Hepatocyte (in vitro differentiated cells): ENCODE measurements at places on chromosomes 11 and 22.

DNA sequence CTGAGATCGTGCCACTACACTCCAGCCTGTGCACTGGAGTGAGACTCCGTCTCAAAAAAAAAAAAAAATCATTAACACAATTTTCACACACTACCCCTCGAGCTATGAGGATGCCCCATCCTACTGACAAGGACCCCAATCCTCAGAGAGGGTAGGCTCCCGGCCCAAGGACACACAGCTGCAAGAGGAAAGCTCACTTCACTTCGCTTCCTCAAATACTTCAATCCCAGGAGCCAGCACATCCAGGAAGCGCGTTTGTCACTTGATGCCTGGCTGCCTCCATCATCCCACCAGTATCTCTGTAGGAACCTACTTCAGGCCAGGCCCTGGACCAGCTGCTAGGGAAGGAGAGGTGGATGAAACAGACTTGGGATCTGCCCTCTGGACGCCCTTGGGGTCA lies 144.0 kb downstream of the CRYBB2 start:
- H3K27ac ChIP-seq = no peak overlapping the region
- no peak for DNase-seq
- no peaks in the 10 kb centered on the region for H3K4me1 ChIP-seq
- no peaks in the 10 kb centered on the region for H3K36me3 ChIP-seq
- H3K4me3 ChIP-seq = no peak overlapping the region
- H3K27me3 ChIP-seq = no peaks in the 10 kb centered on the region

GRCh38 chr11:69123593-69124545 lies 31.9 kb upstream of the SMIM38 start:
- no peak overlapping the region for H3K4me3 ChIP-seq
- no peaks in the 10 kb centered on the region for H3K27me3 ChIP-seq
- DNase-seq = no peak
- peaks cover 22% of the 10 kb centered on the region for H3K4me1 ChIP-seq

GRCh38 chr11:75631086-75631730 lies 37.6 kb downstream of the MAP6 start:
- H3K4me1 ChIP-seq = peaks cover 21% of the 10 kb centered on the region
- no peaks in the 10 kb centered on the region for H3K27me3 ChIP-seq
- no peak overlapping the region for H3K27ac ChIP-seq
- DNase-seq = no peak

DNA sequence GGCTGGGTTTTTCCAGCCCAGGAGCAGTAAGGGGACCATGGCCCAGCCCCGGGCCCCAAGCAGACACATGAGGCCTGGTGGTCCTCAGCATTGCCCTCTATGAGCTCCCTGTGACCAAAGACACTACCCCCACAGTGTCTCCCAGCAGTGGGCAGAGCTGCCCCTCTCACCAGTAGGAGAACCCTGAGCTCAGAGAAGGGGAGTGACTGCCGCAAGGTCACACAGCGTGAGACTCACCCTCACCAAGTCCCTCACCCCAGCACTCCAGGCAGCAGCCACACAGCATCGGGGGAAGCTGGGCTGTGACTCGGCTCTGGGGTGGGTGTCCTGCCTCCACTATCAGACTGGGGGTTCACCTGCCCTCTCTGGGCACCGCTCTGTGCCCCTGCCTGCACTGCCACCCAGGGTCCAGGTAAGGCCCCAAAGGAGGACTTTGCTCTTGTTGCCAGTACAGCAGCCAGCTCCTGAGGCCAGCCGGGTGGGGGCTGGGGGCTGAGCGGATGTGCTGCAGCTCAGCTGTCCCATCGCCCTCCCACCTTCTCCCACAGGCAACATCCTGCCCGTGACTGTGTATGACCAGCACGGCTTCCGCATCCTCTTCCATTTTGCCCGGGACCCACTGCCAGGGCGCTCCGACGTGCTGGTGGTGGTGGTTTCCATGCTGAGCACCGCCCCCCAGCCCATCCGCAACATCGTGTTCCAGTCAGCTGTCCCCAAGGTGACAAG lies 7.9 kb upstream of the SH3BP1 start:
- DNase-seq = no peak
- peak overlapping the region; percentile 95 for H3K27ac ChIP-seq
- no peaks in the 10 kb centered on the region for H3K36me3 ChIP-seq
- no peaks in the 10 kb centered on the region for H3K27me3 ChIP-seq
- H3K4me3 ChIP-seq = no peak overlapping the region
- peaks cover 58% of the 10 kb centered on the region for H3K4me1 ChIP-seq

GRCh38 chr22:41198027-41198580 lies 7.0 kb upstream of the L3MBTL2 start:
- H3K4me3 ChIP-seq = peak overlapping the region; percentile 91
- peak; percentile 23 for DNase-seq
- H3K4me1 ChIP-seq = peaks cover 7% of the 10 kb centered on the region
- H3K36me3 ChIP-seq = no peaks in the 10 kb centered on the region

DNA sequence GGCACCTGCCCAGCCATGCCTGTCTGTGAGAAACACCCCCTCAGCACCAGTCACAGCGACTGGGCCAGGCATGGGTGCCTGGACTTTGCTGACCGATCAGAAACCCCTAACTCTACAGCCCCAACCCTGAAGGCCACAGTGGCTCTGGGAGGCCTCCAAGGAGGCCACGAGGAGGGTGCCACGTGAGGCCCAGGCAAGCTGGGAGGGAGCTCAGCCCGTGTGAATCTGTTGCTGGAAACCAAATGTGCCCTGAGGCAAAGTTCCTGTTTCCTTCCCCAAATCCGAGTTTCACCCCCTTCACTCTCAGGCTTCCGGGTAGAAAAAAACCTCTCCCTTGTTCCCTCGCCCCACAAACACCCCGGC lies 1.3 kb downstream of the UNC93B1 start:
- no peaks in the 10 kb centered on the region for H3K27me3 ChIP-seq
- no peak for DNase-seq
- H3K4me1 ChIP-seq = no peaks in the 10 kb centered on the region

GRCh38 chr11:34606326-34607120 lies 14.4 kb upstream of the EHF start:
- H3K4me3 ChIP-seq = no peak overlapping the region
- no peaks in the 10 kb centered on the region for H3K36me3 ChIP-seq
- peaks cover 16% of the 10 kb centered on the region for H3K4me1 ChIP-seq
- no peak for DNase-seq
- no peak overlapping the region for H3K27ac ChIP-seq

DNA sequence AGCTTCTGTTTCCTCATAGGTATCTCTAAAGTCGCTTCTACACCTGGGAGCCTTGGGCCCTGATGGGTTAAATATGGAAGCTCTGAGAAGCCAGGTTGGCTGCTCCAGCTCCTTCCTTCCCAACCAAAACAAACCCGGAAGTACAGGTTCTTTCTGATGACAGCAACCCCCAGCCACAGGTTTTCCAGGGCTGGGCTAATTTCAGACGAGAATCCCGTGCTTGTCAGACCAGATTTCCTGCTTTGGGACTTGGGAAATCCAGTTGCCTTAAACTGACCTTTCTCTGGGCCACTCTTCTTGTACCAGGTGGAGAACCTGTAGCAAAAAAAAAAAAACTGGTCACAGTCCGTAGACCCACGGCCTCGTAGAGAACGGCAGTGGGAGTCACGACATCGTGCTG lies 51.9 kb downstream of the RBX1 start:
- H3K27ac ChIP-seq = peak overlapping the region; percentile 58
- no peaks in the 10 kb centered on the region for H3K36me3 ChIP-seq
- DNase-seq = peak; percentile 52

- H3K27me3 ChIP-seq = peaks cover 44% of the 10 kb centered on the region
- DNase-seq = no peak
- no peak overlapping the region for H3K4me3 ChIP-seq
- peaks cover 6% of the 10 kb centered on the region for H3K4me1 ChIP-seq
- H3K36me3 ChIP-seq = no peaks in the 10 kb centered on the region
Observed at GRCh38 chr11:84724256-84724655, 902.9 kb downstream of the DLG2 start.

DNA sequence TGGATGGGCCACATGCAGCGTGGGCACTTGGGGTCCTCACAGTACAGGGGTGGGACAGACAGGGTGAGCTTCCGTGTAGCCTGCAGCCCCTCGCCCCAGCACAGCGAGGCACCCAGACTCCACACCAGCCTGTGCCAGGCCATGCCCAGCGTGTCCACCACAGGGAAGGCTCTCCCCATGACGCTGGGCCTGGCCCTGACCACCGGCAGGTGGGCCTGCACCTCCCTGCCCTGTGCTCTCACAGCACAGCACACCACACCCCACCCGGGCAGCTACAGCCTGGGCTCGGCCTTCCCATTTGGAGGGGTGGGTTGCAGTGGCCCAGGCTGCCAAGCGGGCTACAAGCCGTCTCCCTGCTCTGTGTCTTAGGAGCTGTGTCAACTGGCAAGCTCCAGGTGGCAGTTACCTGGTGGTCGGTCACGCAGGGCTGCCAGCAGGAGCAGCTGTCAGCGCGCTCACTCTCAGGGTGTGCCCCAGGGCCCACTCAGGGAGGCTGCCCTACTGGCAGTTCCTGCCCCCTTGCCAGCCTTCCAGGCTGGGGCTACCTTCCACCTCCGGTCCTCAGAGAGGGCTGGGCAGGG lies 4.6 kb downstream of the MOB2 start:
- H3K4me3 ChIP-seq = no peak overlapping the region
- DNase-seq = no peak
- H3K36me3 ChIP-seq = no peaks in the 10 kb centered on the region
- H3K4me1 ChIP-seq = no peaks in the 10 kb centered on the region
- H3K27ac ChIP-seq = no peak overlapping the region
- H3K27me3 ChIP-seq = no peaks in the 10 kb centered on the region

DNA sequence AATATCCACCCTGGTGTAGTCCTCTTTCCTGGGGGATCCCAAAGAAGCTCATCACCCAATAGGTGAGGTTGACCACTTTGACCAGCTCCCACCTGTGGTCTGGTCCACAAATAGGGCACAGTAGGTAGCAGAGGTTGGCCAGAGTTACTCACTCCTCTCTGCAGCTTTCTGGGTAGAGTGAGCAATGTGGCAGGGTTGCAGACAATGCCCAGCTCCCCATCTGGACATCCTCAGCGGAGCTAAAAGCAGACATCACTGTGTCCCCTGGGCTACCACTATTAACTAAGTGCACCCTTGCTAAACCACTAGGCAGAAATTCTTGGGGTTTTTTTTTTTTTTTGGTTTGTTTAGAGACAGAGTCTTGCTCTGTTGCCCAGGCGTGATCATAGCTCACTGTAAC lies 48.4 kb upstream of the TP53I11 start:
- no peaks in the 10 kb centered on the region for H3K4me1 ChIP-seq
- no peaks in the 10 kb centered on the region for H3K36me3 ChIP-seq
- no peaks in the 10 kb centered on the region for H3K27me3 ChIP-seq
- no peak for DNase-seq
- H3K4me3 ChIP-seq = no peak overlapping the region

DNA sequence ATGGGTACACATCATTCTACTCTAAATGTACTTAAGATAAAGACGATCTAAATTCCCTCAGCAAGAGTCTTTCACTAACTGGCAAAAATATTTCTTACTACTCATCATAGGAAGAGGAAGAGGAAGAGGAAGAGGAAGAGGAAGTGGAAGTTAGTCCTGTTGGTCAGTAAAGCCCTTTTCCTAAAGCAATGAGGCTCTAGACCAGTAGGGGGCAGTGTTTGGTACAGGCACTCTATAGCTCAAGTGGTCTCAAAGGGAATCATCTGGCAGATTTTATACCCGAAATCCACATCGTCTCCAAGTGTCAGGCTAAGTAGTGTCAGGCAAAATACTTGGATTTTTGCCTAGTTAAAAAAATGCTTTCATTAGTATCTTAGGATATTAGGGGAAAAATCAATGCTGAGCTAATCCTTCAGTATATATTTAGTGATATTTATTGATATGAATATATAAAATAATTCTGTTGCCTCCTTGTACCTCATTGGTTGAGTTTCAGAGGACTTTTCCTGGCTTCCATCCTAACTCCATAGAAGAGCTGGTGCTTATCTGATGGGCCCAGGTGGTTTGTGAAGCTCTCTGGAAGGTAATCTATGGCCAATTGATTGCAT lies 7.7 kb downstream of the BLID start:
- no peak overlapping the region for H3K4me3 ChIP-seq
- no peaks in the 10 kb centered on the region for H3K27me3 ChIP-seq
- no peak overlapping the region for H3K27ac ChIP-seq
- no peaks in the 10 kb centered on the region for H3K4me1 ChIP-seq
- H3K36me3 ChIP-seq = no peaks in the 10 kb centered on the region

GRCh38 chr11:832529-833113 lies at the start of gene CD151:
TSS of gene CD151 (plus strand) at chr11:832952. CDS start at chr11:836070, 3,118 bp downstream.
- H3K4me1 ChIP-seq = peaks cover 47% of the 10 kb centered on the region
- H3K27me3 ChIP-seq = peaks cover 10% of the 10 kb centered on the region
- H3K36me3 ChIP-seq = no peaks in the 10 kb centered on the region
- peak within 1 kb of the TSS; percentile 44 for H3K4me3 ChIP-seq
- peak; percentile 89 for DNase-seq

- no peak overlapping the region for H3K27ac ChIP-seq
- no peaks in the 10 kb centered on the region for H3K4me1 ChIP-seq
Observed at GRCh38 chr11:23586173-23586572, 725.9 kb upstream of the CCDC179 start.

DNA sequence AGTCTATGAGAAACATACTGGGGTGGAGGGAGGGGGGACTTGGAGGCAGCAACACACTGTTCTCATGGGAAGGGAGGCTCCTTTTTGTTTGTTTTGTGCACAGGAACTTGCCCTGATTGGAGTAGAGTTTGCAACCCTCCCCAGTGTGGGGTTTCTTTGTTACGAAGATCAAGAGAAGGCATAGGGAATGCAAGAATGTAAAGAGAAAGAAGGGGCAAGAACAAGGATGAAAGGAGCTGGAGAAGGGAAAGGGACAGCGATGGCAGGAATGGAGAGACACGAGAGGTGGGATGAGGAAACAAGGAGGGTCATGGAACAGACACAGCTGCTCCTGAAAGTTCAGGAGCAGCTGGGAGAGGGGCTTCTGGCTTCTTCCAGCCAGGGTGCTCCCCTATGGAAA lies 611.7 kb downstream of the NTM start:
- no peaks in the 10 kb centered on the region for H3K36me3 ChIP-seq
- H3K27ac ChIP-seq = no peak overlapping the region
- DNase-seq = no peak

DNA sequence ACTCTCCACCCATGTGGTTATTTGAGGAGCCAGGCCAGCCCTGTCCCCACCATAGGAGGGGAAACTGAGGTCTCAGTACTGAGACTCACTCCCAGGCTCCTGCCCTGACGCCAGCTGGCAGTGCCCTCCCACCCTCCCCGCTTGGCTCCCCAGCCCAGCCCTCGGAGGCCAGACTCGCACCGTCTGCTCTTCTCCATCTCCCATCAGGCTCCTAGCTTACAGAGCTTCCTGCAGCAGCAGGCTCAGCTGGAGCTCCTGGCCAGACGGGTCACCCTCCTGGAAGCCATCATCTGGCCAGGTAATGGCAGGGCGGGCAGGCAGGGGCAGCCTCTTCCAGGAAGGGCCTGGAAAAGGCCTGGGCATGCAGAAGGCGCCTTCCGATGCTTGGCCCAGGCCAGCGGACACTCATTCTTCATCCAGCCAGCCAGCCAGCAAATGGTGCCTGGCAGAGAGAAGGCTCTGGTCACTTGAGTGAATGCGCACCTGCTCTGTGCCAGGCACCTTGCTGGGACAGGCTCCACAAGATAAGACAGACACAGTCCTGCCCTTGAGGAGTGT lies 12.6 kb downstream of the RHBDD3 start:
- no peaks in the 10 kb centered on the region for H3K36me3 ChIP-seq
- no peaks in the 10 kb centered on the region for H3K4me1 ChIP-seq
- no peak overlapping the region for H3K4me3 ChIP-seq
